ENCODE measurements at places on chromosomes 6 and 20.

- no peak for DNase-seq
Observed at GRCh38 chr6:147255948-147256674, 51.9 kb downstream of the STXBP5 start.

- no peak for DNase-seq
Observed at GRCh38 chr6:125471667-125472066, 169.9 kb upstream of the HDDC2 start.

GRCh38 chr6:108531332-108531731 lies 29.4 kb upstream of the FOXO3 start:
- no peak for DNase-seq

GRCh38 chr6:9136141-9136822 lies 700.9 kb upstream of the SLC35B3 start:
- no peak for DNase-seq

DNA sequence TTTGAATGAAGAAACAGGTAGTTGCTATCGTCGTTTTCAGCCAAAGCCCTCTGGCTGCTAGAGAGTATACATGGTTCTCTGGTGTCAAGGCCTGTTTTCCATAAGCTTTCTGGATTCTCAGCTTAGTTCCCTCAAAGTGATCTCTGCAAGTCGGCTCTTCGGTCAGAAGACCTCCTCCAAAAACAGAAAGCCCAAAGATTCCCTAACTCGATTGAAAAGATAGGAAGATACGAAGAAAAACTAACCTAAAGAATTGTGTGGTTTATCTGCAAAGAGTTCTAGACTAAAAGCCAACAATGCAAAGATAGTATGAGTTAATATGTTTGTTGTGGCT lies 545 bp upstream of the ASCC3 start:
- DNase-seq = no peak

GRCh38 chr6:12522347-12522746 lies 194.2 kb upstream of the PHACTR1 start:
- no peak for DNase-seq

DNA sequence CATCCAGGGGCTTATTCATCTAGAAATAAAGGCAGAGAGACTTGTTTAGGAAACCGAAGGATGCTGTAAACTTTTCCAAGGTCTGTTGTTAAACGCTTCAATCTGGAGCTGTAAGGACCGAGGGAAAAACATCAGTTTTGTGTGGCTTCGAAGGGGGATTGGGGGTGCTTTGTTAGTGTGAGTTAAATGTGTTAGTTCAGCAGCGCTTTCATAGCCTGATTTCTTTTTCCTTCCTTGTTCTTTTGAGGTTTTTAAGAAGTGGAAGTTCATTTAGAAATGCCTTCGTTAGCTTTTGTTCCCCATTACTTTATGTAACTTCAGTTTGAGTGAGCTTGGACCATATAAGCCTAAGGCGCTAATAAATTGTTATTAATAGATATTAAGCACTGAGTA lies 1.5 kb downstream of the ANKS1A start:
- no peak for DNase-seq

DNA sequence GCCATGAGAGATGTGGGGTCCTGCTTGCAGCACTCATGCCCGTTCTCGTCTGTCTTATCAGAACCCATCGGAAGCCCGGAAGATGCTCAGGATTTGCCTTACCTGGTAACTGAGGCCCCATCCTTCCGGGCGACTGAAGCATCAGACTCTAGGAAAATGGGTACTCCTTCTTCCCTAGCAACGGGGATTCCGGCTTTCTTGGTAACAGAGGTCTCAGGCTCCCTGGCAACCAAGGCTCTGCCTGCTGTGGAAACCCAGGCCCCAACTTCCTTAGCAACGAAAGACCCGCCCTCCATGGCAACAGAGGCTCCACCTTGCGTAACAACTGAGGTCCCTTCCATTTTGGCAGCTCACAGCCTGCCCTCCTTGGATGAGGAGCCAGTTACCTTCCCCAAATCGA lies 8.3 kb downstream of the PI16 start:
- DNase-seq = peak; percentile 79

- DNase-seq = peak; percentile 57
Observed at GRCh38 chr20:50478162-50478990, 31.8 kb upstream of the PTPN1 start.

DNA sequence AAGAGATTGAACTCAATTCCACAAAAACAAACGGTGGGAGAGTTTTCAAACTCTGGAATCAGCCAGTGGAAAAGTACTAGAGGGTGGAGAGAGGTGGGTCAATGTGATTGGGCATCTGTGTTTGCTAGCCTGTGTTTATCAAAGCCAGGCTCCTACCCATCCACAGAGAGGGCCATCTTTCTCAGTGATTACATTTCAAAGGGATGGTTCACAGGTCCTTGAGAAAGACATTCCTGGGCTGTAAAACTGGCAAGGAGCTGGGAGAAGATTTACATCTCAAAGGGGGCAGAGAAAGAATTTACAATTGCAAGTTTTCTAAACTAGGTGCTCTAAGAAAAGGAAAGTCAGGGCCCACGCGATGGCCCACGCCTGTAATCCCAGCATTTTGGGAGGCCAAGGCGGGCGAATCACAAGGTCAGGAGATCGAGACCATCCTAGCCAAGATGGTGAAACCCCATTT lies 146.8 kb upstream of the UST start:
- DNase-seq = no peak

GRCh38 chr6:6008089-6008647 lies 1.4 kb upstream of the NRN1 start:
- DNase-seq = no peak

GRCh38 chr6:163637524-163637923 lies 223.0 kb downstream of the QKI start:
- DNase-seq = no peak

DNA sequence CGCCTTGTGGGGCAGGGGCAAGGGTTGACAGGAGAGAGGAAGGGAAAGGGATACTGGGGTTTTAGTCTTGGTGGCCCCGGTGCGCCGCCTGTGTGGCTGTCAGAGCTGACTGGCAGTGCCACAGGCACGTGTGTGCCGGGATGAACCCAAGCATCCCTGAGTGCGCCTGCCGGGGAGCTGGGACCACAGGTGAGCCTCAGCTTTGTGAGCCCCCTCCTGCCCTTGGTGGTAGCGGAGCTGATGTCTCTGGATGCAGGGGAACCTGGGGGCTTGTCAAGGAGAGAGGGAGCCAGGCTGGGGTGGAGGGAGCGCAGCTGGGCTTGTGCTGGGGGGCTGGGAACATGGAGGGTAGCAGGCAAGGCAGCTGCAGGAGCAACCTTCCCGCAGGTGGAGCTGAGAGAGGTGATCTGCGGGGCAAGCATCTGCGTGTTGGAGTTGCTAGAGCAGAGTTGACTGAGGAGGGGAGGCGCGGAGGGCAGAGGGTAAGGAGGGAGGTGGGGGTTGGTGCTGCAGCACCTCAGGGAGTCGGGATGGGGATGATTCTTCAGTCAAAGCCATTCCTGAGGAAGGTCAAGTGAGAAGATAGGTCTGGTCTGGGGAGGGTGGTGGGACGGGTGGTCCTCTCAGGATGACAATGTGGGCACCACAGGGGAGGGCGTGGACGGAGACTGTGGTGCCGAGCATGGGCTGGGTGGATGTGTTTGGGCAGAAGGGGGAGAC lies 28.1 kb downstream of the PYGB start:
- DNase-seq = no peak

DNA sequence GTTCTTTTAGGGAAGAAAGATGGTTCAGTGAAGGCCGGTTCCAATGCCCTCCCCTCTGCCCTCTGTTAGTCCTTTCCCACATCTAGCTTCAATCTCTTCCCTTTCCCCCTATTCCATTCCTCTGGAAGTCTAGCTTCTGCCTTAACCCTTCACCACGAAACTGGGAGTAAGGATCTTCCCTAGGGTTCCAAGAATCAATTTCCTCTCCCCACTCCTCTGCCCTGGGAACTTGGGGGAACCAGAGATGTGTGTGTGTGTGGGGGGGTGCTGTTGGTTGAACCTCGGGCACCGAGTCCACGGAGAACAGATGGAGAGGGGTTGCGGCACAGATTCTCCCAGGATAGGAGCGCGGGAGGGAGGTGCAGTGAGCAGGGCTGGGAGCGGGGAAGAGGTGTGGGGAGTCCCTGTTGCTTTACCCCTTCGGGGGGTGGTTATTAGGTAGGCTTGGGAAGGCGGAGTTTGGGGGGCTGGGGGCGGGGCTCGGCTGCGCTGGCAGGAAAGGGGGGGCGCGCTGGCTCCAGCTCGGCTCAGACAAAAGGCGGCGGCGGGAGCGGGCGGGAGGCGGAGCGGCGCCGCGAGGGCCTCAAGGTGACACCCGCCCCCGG lies at the start of gene TMEM151B:
Gene TMEM151B, plus strand, starts transcription at position 530 of the 605 bp plus-strand sequence. CDS start 293 bp downstream, outside the sequence.
- peak; percentile 23 for DNase-seq

GRCh38 chr6:105603788-105604586 lies 201.1 kb upstream of the PREP start:
- no peak for DNase-seq

DNA sequence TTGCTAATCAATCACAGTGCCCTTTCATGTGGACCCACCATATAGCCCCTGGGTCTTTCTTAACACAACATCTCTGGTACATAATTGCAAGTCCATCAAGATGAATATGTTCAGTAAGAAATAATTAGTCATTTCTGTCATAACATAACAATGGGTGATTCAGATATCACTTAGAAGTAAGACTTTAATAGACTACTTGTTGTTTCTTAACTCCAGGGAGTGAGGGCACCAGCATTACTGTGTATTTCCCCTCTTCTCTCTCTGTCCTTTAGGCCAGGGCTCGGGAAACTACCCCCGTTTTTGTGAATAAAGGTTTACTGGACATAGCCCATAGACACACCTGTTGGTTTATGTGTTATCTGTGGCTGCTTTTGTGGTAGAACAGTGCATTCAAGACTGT lies 123.5 kb downstream of the SLC24A3 start:
- DNase-seq = no peak

- no peak for DNase-seq
Observed at GRCh38 chr6:54315656-54316055, 7.4 kb downstream of the TINAG start.

GRCh38 chr6:4078691-4079471 lies at the start of gene FAM217A:
Gene FAM217A (minus strand): TSS chr6:4079137. CDS start chr6:4077414, 1,723 bp downstream.
- DNase-seq = no peak

DNA sequence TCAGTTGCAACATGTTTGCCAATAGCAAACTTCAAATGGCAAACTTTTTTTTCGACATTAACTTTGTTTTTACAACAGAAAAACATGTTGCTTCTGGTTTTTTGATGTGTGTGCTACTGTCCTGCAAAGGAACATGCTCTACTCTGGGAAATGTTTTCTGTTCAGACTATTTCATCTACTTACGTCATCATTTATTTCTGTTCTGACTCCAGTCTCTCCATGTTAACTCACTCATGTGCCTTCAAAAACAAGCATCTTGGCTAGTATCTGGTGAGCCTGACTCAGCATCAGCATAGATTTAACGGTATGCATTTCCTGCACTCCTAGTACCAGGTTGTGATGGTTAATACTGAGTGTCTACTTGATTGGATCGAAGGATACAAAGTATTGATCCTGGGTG lies 36.1 kb upstream of the MAP7 start:
- DNase-seq = no peak

GRCh38 chr6:43986177-43986825 lies 141.0 kb downstream of the MRPL14 start:
- no peak for DNase-seq

- no peak for DNase-seq
Observed at GRCh38 chr20:17827079-17827478, 127.3 kb downstream of the BANF2 start.

GRCh38 chr20:48191200-48191599 lies 405.9 kb upstream of the SULF2 start:
- no peak for DNase-seq

GRCh38 chr6:134278000-134278399 lies 39.9 kb downstream of the SGK1 start:
- no peak for DNase-seq

All from T-helper 9 cell (primary cell).